Stimulated activated CD8-positive, alpha-beta memory T cell treated with anti-CD3 and anti-CD28 coated beads, Interleukin-4, amount 100 ng/mL, for 48 hours (primary cell): ENCODE measurements at places on chromosomes 7 and 10.

GRCh38 chr7:77217474-77218185, 18.0 kb upstream of the FGL2 start:
- no peak for DNase-seq

- DNase-seq: no peak
Observed at GRCh38 chr7:151806204-151806603, 70.7 kb downstream of the PRKAG2 start.

- no peak for DNase-seq
Observed at GRCh38 chr7:120775755-120776154, 82.2 kb downstream of the TSPAN12 start.

GRCh38 chr7:466465-467191, 53.0 kb downstream of the PDGFA start:
- no peak for DNase-seq

DNA sequence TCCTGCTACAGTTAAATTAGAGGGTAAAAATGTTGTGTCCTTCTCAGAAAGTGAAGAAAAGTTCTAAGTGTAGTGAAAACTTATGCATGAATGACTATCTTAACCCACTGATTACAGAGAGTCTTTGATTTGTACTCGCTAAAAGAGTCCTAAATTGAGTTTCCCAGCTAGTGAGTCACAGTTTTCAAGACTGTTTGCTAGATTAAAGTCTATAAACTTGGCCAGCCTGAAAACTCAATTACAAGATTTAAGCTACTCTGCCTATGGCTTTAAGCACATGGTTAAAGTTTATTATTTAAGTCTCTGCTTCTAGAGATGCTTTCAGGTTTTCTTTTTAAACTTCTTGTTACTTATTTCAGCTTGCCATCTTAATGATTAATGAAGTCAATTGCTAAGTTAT, 44.4 kb downstream of the MRPS24 start:
- no peak for DNase-seq

DNA sequence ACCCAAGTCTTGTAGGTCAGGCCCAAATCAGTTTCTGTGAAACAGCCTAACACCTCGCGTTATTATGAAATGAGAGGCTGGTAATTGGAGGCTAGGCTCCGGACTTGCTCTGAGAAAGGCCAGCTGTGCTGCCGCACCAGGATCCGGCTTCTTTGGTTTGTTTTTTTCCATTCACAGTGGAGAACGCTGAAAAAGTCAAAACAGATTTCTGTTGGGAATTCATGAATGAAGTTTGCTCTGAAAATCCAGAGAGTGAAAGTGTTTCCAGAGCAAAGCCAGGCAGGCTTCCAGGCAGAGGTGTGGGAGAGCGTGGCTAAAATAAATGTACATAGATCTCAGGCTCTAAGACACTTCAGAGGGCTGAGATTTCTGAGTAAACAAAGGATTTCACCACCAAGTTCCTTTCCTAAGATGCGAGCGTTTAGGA, 240.1 kb downstream of the TRIL start:
- no peak for DNase-seq

DNA sequence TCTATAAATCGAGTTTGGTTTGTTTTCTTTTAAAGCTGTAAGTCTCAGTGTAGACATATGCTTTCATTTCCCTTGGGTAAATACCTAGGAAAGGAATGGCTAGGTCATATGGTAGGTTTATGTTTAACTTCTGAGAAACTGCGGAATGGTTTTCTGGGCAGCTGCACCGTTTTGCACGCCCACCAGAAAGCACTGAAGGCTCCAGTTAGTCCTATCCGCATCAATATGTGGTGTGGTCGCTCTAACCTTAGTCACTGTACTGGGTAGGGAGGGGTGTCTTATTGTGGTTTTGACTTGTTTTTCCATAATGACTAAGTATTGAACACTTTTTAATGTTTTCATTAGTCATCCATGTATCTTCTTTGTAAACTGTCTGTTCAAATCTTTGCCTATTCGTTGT, 279.5 kb upstream of the AKR1E2 start:
- peak; percentile 47 for DNase-seq

- DNase-seq: no peak
Observed at GRCh38 chr7:42993038-42993437, 60.9 kb downstream of the MRPL32 start.

GRCh38 chr7:57432583-57432982, 17.4 kb upstream of the ZNF716 start:
- no peak for DNase-seq

DNA sequence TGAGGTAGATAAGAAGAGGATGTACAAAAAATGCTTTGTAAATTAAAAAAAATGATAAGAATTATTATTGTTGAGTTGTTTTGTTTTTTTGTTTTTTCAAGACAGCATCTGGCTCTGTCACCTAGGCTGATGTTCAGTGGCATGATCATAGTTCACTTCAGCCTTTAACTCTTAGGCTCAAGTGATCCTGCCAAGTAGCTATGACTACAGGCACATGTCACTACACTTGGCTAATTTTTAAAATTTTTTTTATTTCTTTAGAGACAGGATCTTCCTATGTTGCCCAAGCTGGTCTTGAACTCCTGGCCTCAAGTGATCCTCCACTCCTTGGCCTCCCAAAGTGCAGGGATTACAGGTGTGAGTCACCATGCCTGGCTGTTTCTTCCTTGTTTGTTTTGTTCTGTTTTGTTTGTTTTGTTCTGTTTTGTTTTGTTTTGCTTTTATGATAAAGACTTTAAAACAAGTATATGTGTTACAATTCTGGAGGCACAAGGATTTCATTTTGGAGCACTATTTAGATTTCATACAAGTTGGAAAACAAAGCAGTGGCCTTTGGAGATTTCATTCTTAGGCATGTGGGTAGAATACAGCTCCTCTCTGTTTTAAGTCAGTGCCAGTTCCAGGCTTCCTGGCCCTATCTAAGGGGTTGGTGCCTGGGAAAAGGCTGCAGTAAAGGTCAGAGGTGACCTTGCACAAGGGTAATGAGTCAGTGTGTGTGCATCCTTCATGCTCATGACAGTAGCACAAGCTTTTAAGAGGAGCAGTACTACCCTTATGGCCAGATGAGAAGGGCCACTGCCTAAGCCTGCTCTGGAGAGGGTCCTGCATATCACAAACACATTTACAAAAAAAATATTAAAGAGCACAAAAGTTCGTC, 17.9 kb downstream of the FGFBP3 start:
- DNase-seq: no peak

DNA sequence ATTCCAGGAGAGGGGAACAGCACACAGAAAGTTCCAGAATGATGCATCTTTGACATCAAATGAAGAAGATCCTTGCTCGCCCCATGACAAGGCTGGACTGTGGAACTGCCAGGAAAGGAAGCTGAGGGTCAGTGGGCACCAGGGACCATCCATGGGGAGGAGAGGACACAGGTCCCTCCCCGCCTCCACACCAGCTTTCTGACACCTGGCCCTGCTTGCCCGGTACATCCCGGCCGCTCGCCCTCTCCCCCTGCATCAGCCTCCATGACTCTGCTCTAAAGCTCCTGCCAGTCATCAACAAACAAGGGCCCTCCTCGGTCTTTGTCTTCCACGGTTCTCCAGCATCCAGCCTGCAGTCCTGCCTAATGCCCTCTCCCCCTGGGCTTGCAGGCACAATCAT, 222.3 kb downstream of the GRID1 start:
- no peak for DNase-seq

DNA sequence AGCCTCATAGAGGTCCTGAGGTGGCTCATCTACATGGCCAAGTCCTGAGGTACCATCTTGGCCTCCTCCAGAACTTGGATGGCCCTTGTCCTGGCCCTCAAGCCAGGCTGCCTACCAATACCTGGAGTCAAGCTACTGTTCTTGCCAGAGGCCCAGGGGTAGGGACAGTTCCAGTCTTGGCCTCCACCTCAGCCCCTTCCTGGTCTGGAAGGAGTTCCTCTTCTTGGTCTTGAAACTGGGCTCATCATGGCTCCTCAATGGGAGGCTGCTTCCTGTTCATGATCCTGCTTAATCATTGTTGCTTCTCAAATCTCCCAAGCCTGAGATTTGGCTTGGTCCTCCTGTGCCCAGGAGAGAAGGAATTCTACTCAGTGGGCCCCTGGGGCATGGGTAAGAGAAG, 3.9 kb downstream of the HPS6 start:
- no peak for DNase-seq

DNA sequence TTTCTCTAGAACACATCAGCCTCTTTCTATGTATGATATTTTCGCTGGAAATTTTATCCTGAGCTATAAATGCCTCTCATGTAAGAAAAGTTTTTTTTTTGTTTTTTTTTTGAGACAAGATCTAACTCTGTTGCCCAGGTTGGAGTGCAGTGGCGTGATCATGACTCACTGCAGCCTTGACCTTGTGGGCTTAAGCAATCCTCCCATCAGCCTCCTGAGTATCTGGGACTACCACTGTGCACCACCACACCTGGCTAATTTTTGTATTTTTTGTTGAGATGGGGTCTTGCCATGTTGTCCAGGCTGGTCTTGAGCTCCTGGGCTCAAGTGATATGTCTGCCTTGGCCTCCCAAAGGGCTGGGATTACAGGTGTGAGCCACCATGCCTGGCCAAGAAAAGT, 80.4 kb downstream of the ADK start:
- DNase-seq: no peak

- no peak for DNase-seq
Observed at GRCh38 chr10:44517635-44518034, 132.7 kb upstream of the CXCL12 start.

DNA sequence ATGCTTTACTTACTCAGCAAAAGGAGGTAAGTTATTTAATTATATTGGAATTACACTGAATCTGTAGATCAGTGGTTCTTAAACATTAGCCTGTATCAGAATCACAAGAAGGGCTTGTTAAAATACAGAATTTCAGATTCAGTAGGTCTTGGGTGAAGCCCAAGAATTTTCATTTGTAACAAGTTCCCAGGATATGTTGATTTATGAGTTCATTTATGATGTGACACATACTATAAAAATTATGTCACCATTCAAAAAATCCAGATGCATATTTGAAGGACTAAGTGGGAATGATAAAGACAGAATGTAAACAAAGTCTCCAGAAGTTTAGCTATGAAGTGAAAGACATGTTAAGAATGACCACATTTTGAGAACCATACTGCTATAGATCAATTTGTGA, 52.3 kb downstream of the HECTD2 start:
- no peak for DNase-seq

DNA sequence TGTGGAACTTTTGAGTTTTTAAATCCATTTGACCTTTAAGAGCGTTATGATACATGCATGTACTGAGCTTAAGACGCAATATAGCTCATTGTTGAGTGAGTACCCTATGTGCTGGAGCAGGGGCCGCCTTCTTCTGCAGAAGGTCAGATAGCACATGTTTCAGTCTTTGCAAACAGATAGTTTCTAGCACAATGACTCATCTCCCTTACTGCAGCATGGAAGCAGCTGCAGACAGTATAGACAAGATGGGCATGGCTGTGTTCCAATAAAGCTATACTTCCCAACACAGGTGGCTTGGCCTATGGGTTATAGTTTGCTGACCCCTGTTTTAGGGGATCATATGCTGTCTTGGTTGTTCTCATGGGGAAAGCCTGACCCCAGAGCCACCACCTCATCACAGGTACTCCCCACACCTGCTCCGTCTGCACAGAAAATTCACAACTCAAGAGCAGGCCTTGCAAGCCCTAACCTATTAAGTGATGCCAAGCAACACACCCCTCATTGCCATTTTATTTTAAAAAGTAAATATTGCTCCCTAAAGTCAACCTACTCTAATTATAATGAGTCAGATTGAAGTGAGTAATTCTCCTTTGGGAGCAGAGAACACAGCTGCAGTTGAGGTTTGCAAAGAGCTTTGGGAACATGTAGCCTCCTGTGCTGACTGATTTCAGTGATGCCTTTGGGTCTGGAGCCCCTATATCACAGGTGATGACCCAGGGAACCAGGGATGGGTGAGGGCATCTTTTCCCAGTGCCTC, 330.1 kb downstream of the PAXIP1 start:
- DNase-seq: no peak

DNA sequence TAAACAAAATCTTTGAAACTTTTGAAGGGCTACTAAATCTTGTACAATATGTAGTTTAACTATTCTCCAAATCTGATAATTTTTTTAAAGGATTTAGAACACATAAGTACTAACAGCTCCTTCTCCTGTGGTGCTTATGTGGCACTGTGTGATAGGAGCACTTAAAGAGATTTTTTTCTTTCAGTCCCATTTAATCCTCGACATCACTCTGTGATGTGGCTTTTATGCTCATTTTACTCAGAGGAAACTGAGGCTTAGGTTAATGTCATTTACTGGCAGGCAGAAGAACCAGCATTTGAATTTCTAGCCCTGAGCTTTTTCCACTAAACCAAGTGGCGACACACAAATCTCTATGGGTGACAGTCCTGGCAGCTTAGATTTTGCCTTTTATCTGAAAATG, 92.4 kb downstream of the SAMD9 start:
- DNase-seq: no peak

DNA sequence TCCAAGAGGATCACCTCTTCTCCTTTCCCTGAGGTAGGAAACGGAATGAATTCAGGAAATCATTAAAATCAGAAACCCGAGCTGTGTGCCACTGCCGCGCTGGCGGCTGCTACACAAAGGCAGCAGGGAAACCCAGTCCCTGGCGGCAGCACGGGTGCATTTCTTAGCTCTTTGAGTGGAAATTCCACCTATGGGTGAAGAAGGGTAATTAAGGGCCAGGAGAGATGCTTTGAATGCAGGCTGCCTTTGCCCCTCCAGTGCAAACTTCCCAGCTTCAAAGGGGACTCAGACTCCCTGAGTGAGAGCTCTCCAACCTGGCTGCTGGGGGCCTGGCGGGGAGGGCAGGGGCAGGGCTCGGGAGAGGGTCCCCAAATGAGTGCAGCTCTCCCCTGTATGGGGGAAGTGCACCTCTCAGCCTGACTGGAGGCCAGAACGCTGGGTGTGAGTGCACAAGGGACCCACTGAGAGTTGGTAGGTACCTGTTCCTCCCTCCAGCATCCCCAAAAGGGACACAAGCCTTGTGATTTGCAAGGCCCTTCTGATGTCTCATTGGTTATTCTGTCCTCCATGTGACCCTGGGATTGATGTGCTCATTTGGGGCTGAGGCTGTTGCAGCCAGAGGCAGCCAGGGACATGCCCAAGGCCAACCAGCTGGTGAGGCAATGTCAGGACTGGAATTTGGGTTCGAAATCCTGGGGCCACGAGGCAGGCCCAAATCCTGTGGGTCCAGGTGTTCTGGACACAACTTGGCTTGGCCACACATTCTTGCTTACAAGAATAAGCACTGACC, 16.3 kb upstream of the ZMIZ1 start:
- DNase-seq: no peak
